Fibroblast of villous mesenchyme (primary cell): ENCODE measurements at places on chromosomes 12 and 14. TPM values are rescaled to one million over a fixed set of nuclear protein-coding genes. Genes with fewer than 3 reads are reported as not detected.

DNA sequence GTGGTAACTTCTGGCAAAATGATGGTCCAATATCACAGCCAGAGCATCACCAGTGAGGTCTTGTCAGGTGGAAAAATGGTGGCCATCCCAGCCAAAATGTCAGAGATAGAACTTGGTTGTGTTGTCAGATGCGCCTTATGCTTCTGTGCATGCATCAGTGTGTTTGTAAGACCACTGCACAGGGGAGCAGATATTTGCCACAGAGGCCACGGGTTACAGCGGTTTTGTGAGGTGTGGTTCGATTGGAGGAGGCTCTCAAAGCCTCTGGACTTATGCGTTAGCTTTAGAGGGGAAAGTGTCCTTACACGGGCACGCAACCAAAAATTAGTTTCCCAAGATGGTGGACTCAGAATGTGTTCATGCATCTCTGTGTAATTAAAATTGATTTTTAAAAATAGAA, 243.8 kb downstream of the ADGRD1 start:
- no peak for DNase-seq

- no peak for DNase-seq
These were observed 31.1 kb downstream of the TMEM30B start for GRCh38 chr14:61250063-61250462.

- no peak for DNase-seq
These were observed 1294.0 kb downstream of the AACS start for GRCh38 chr12:126359216-126359615.

Gene PAPLN
- total RNA-seq = 1.6 and 4.3 TPM in 2 replicates

GRCh38 chr14:62373944-62374343, 611.7 kb downstream of the SNAPC1 start:
- DNase-seq = no peak

GRCh38 chr14:28762955-28763326, 3.6 kb upstream of the FOXG1 start:
- DNase-seq = no peak

Gene CLBA1
- total RNA-seq = 5.8 and 6.9 TPM in 2 replicates

Gene SRRM4
- total RNA-seq = not detected in 2 replicates
